ENCODE measurements at places on chromosomes 5 and 9.
A peak's percentile ranks its signal among the peaks of the same experiment; 100 is the strongest.

GRCh38 chr5:138032028-138032571, 779 bp downstream of the FAM13B start:
- peak; percentile 30 for DNase-seq

- DNase-seq: no peak
Observed at GRCh38 chr9:137738703-137739102, 119.9 kb downstream of the EHMT1 start.

- no peak for DNase-seq
Observed at GRCh38 chr9:27394826-27395201, 97.9 kb upstream of the EQTN start.

DNA sequence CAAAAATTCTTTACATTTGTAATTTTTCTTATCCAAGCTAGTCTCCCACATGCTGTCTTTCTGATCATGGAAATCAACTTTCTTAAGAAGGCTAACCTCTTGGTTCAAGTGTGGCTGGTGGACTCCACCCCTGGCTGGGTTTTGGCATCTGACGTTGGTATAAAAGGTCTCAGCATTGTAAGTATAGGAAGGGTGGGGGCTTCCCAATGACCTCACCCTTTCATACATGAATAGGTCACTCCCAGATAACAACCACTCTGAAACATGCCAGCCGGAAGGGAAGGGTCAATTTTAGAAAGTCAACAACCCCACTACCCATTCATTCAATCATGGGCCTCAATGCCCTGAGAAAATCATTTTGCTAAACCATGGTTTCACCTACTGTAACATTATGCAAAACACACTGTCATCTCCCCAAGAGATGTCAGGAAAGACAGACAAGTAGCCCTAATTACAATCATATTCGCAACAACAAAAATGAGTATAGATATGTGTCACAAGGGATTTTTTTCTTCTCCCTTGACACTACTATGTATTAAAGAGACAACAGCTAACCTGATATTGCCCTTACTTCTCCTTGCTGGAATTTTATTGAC, 31.9 kb upstream of the PCSK5 start:
- DNase-seq: no peak

DNA sequence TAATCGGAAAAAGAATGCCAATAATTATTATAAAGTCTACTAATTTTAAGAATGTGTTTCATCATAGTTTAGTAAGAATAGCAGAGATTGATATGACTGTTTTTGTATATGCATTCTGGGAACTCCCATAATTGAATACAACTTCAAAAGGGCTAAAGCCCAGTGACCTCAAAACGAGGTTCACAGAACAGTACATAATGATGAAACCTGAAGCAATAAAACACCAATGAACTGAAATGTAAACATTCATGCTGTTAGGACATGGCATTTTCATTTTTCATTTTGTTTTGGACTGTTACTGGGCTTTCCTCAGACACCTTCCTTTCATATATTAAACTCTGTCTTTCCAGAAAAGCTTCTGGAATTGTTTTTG, 684 bp upstream of the JMY start:
- DNase-seq: peak; percentile 50
